Spleen (tissue), 13 donors: ENCODE measurements at places on chromosomes 11 and 22. TPM values are rescaled to one million over a fixed set of nuclear protein-coding genes. Genes with fewer than 3 reads are reported as not detected.

DNA sequence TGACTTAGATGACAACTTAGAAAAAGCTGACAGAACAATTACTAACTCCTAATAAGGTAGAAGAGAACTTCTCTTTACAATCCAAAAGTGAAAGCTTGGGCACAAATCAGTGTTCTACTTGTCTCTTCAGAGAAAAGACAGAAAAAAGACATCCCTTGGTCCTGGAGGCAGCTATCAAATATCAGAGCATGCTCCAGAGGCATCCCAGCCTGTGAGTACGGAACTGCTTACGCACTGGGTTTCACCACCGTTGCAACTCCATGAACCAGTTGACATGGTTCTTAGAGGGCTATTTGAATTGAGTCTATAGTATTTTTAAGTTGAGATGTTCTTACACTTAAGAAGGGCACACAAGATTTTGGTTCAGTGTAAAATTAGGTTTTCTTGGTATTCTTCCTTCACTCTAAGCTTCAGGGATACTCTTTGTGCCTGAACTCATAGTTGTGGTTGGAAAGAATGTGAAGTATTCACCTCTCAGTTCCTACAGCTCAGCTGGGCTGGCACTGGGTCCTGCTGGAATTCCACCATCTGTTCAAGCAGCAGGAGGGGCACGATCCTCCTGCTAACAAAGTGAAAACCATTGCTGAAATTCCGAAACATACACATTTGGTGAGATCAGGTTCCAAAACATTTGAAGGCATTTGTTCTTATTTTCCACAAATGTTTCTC lies 6.3 kb downstream of the AKIP1 start:
- H3K36me3 ChIP-seq, result peaks cover 51% of the 10 kb centered on the region
- no peak for DNase-seq
- no peaks in the 10 kb centered on the region for H3K27me3 ChIP-seq
- peak overlapping the region; percentile 54 for H3K27ac ChIP-seq
- H3K4me3 ChIP-seq, result no peak overlapping the region

- H3K4me1 ChIP-seq, result no peaks in the 10 kb centered on the region
- H3K36me3 ChIP-seq, result no peaks in the 10 kb centered on the region
These were observed 565.0 kb upstream of the CNTN5 start for GRCh38 chr11:98455500-98456307.

DNA sequence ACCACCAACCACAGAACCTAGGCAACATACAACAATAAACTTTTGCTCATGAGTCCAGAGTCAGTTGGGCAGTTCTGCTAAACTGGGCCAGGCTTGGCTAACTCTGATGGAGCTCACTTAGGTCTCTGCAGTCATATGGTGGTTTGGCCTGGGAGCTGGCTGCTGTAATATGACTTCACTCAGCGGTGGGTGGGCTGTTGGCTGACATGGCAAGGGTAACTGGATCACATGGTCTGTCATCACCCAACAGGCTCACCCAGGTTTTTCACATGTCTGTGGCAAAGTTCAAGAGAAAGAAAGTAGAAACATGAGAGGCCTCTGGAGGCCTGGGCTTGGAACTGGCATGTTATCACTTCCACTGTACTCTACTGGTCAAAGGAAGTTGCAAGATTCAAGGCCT lies 43.2 kb upstream of the CLMP start:
- no peaks in the 10 kb centered on the region for H3K27me3 ChIP-seq
- peak overlapping the region; percentile 72 for H3K27ac ChIP-seq
- no peaks in the 10 kb centered on the region for H3K36me3 ChIP-seq

- no peaks in the 10 kb centered on the region for H3K27me3 ChIP-seq
- no peak overlapping the region for H3K27ac ChIP-seq
- no peak overlapping the region for H3K4me3 ChIP-seq
- DNase-seq, result no peak
These were observed 15.7 kb downstream of the USP28 start for GRCh38 chr11:113859665-113860064.

GRCh38 chr11:2883979-2884815 lies 1.4 kb downstream of the CDKN1C start:
- DNase-seq, result peak; percentile 84
- H3K27me3 ChIP-seq, result no peaks in the 10 kb centered on the region
- peaks cover 18% of the 10 kb centered on the region for H3K4me1 ChIP-seq
- H3K36me3 ChIP-seq, result no peaks in the 10 kb centered on the region

DNA sequence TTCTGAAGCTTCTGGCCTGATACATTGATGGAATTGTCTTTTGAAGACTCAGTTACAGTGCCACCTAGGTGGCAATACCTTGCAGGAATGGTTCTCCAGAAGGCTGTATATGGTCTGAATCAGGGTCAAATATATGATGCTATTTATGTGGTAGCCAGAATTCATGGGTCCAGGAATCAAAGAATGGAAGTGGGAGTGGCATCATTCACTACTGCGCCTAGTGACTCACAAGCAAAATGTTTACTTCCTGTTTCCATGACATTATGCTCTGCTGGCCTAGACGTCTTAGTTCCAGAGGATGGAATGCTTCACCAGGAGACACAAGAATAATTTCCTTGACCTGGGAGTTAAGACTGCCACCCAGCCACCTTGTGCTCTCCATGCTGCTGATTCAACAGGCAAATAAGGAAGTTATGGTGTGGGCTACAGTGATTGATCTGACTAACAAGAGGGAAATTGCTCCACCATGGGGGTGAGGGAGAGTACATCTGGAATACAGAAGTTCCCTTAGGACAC lies 491.8 kb downstream of the ETS1 start:
- H3K4me1 ChIP-seq, result no peaks in the 10 kb centered on the region
- H3K36me3 ChIP-seq, result no peaks in the 10 kb centered on the region
- no peak overlapping the region for H3K4me3 ChIP-seq
- no peaks in the 10 kb centered on the region for H3K27me3 ChIP-seq

GRCh38 chr11:18229501-18229900 lies 7.1 kb downstream of the SAA4 start:
- no peaks in the 10 kb centered on the region for H3K4me1 ChIP-seq
- H3K36me3 ChIP-seq, result no peaks in the 10 kb centered on the region
- no peak overlapping the region for H3K4me3 ChIP-seq
- DNase-seq, result no peak

Gene THY1
- 23.8 TPM for total RNA-seq

DNA sequence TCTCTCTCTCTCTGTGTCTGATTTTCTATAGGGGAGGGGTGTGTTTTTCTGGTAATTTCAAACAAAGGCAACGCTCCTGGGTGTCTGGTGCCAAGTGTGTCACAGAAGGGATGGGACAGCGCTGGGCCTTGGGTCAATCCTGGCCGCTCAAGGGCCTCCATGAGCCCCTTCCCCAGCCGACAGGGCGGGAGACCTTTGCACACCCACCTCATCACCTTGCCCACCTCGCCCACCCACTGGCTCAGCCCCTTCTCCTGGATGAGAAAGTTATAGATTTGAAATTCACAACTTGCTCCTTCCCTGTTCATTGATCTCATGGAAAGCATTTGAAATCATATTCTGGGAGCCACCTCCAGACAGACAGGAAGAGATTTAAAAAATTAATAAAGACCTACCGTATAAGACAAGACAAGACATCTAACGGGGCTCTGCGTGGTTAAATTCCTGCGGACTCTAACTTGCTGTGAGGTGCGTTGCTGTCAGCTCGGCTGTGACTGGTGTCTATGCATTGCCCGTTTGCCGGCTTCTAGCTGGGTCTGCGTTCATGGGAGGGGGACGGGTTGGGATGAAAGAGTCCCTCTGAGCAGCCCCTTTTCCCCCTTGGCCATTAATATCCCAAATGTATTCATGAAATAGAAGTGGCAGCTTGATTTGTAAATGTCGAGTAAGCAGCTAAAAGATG lies 27.0 kb downstream of the MPPED1 start:
- H3K4me3 ChIP-seq, result no peak overlapping the region
- DNase-seq, result peak; percentile 25
- H3K36me3 ChIP-seq, result no peaks in the 10 kb centered on the region
- no peaks in the 10 kb centered on the region for H3K4me1 ChIP-seq

Gene SCN4B
- 1.9 TPM for total RNA-seq

- H3K4me3 ChIP-seq, result no peak overlapping the region
- no peaks in the 10 kb centered on the region for H3K27me3 ChIP-seq
- no peaks in the 10 kb centered on the region for H3K36me3 ChIP-seq
- H3K27ac ChIP-seq, result no peak overlapping the region
- no peaks in the 10 kb centered on the region for H3K4me1 ChIP-seq
These were observed 294.0 kb upstream of the CTSC start for GRCh38 chr11:88631497-88631896.

GRCh38 chr11:73536961-73537360 lies 61.0 kb downstream of the FAM168A start:
- H3K4me3 ChIP-seq, result no peak overlapping the region
- peaks cover 28% of the 10 kb centered on the region for H3K4me1 ChIP-seq
- no peaks in the 10 kb centered on the region for H3K36me3 ChIP-seq
- DNase-seq, result no peak
- H3K27ac ChIP-seq, result no peak overlapping the region
- no peaks in the 10 kb centered on the region for H3K27me3 ChIP-seq

Gene CCDC83
- not detected for total RNA-seq

DNA sequence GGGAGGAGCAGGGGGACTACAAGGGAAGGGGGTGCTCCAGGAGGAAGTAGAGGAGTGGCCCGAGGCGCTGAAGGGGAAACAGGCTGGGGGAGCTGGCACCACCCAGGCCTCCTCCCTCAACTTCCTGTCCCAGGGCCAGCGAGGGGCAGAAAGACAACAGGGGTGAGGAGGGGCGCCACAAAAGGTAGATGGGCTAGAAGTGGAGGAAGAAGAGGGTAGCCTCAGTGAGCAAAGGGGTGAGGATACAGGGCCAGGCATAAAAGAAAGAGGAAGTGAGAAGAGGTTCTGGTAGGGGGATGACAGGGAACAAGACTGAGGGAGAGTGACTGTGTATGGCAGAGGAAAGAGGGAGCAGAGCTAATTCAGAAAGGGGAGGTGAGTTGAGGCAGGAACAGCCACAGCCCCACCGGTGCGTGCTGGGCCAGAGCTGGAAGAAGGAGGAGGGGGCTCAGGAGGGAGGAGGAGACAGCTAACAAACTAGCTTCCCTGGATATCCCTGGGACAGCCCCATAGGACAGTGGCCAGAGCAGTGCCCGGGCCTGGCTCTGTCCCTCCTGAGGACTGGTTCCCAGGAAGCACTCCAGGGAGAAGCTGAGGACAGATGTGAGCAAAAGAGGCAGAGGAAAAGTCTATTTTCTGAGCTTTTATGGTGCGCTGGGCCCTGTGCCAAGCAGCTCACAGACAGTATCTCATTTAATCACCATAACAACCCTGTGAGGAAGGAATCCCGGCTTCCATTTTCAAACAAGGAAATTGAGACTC lies 8.5 kb downstream of the DCHS1 start:
- peak overlapping the region; percentile 79 for H3K27ac ChIP-seq
- DNase-seq, result peak; percentile 88

Gene OR8G5
- total RNA-seq, result not detected

Gene OR56B4
- total RNA-seq, result not detected

DNA sequence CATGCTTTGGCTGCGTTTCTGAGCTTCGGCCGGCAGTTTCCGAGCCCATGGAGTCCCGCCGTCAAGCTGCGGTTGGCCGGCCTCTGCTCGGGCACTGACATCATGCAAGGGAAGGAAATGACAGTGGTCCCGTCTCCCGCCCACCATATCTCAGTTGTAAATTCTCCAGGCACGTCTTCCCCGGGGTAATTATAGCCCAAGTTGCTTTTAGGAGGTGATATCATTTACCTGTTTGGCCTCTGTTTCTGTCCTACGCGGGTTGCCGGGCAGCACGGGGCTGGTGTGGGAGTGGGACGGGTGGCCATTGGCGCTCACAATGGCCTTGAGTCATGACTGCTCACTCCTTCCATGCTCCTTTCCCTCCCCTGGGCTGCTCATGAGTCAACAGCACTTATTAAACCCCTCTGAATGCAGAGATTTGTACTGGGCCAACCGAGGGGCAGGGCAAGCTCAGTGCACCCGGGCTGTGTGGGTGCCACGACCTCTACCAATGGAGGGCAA lies 4.2 kb upstream of the ANO1 start:
- H3K27ac ChIP-seq, result no peak overlapping the region
- DNase-seq, result peak; percentile 56
- H3K4me3 ChIP-seq, result no peak overlapping the region
- peaks cover 11% of the 10 kb centered on the region for H3K4me1 ChIP-seq
- H3K27me3 ChIP-seq, result peaks cover 99% of the 10 kb centered on the region

Gene TMEM191B
- not detected for total RNA-seq

Gene OR8G1
- not detected for total RNA-seq

Gene FAM181B
- total RNA-seq, result not detected

Gene NOX4
- 0.89 TPM for total RNA-seq

Gene PANX1
- 15.1 TPM for total RNA-seq

DNA sequence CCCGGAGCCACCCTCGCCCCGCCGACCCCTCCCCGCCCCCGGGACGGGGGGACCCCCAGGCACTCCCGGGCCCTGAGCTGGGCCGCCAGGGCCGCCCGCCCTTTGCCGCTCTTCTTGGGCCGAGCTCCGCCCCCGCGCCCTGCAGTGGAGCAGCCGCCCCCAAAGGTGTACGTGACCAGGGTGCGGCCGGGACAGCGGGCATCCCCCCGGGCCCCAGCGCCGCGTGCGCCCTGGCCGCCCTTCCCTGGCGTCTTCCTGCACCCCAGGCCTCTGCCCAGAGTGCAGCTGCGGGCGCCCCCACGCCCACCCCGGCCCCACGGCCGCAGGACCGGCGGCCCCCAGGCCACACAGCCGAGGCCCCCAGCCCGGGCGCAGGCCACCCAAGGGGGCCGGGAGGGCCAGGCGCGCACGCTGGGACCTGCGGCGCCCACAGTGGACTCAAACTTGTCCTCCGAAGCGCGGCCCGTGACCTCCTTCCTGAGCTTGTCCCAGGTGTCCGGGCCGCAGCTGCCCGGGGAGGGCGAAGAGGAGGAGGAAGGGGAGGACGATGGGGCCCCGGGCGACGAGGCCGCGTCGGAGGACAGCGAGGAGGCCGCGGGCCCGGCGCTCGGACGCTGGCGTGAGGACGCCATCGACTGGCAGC lies 7.4 kb downstream of the B4GALNT4 start:
- no peaks in the 10 kb centered on the region for H3K36me3 ChIP-seq
- H3K27ac ChIP-seq, result no peak overlapping the region
- no peaks in the 10 kb centered on the region for H3K27me3 ChIP-seq
- no peak overlapping the region for H3K4me3 ChIP-seq
- no peak for DNase-seq
- no peaks in the 10 kb centered on the region for H3K4me1 ChIP-seq

Gene AQP11
- 0.30 TPM for total RNA-seq

Gene OR52A1
- not detected for total RNA-seq

DNA sequence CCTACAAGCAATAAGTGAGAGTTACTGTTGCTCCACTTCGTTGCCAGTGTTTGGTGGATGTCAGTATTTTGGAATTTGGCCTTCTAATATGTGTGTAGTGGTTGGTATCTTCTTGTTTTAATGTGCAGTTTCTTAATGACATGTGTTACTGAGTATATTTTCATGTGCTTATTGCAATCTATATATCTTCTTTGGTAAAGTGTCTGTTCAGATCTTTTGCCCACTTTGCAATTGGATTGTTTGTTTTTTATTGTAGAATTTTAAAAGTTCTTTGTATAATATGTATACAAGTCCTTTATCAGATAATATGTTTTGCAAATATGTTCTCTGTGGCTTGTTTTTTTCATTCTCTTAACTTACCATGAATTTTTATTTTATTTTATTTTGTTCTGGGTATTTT lies 7.7 kb downstream of the OR51V1 start:
- H3K36me3 ChIP-seq, result no peaks in the 10 kb centered on the region
- no peak for DNase-seq
- no peaks in the 10 kb centered on the region for H3K4me1 ChIP-seq
- H3K4me3 ChIP-seq, result no peak overlapping the region
- no peak overlapping the region for H3K27ac ChIP-seq

- no peaks in the 10 kb centered on the region for H3K27me3 ChIP-seq
- no peak overlapping the region for H3K4me3 ChIP-seq
- H3K36me3 ChIP-seq, result no peaks in the 10 kb centered on the region
- peaks cover 45% of the 10 kb centered on the region for H3K4me1 ChIP-seq
- no peak overlapping the region for H3K27ac ChIP-seq
- DNase-seq, result peak; percentile 90
These were observed 3.2 kb upstream of the GAB2 start for GRCh38 chr11:78420796-78421209.
